ENCODE measurements at places on chromosomes 2 and 18. TPM values are rescaled to one million over a fixed set of nuclear protein-coding genes. Genes with fewer than 3 reads are reported as not detected.

The LYG1 gene
- 1.1 TPM for total RNA-seq

The SP140 gene
- 108 TPM for total RNA-seq

The XIRP2 gene
- total RNA-seq = not detected

The DNAJC27 gene
- total RNA-seq = 4.4 TPM

The LIMS3 gene
- total RNA-seq = 0.91 TPM

The C2orf72 gene
- total RNA-seq = not detected

The RIT2 gene
- not detected for total RNA-seq

DNA sequence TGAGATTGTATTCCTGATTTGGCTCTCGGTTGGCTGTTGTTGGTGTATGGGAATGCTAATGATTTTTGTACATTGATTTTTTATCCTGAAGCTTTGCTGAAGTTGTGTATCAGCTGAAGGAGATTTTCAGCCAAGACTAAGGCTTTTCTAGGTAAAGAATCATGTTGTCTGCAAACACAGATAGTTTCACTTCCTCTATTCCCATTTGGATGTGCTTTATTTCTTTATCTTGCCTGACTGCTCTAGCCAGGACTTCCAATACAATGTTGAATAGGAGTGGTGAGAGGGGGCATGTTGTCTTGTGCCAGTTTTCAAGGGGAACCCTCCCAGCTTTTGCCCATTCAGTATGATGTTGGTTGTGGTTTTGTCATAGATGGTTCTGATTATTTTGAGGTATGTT is 90.4 kb downstream of the CYP26B1 start:
- H3K4me1 ChIP-seq = no peaks in the 10 kb centered on the region
- no peak overlapping the region for H3K27ac ChIP-seq
- no peak for DNase-seq
- no peaks in the 10 kb centered on the region for H3K36me3 ChIP-seq

- no peaks in the 10 kb centered on the region for H3K27me3 ChIP-seq
- no peak overlapping the region for H3K27ac ChIP-seq
- H3K4me3 ChIP-seq = no peak overlapping the region
- H3K36me3 ChIP-seq = no peaks in the 10 kb centered on the region
These were observed 305.4 kb downstream of the LPIN1 start for GRCh38 chr2:12051831-12052230.

- H3K4me1 ChIP-seq = no peaks in the 10 kb centered on the region
- H3K4me3 ChIP-seq = no peak overlapping the region
- no peak for DNase-seq
- no peaks in the 10 kb centered on the region for H3K36me3 ChIP-seq
- H3K27me3 ChIP-seq = no peaks in the 10 kb centered on the region
- H3K27ac ChIP-seq = no peak overlapping the region
These were observed 170.6 kb downstream of the SLC8A1 start for GRCh38 chr2:40281021-40281940.

GRCh38 chr2:1253629-1254028 is 159.6 kb upstream of the TPO start:
- H3K27me3 ChIP-seq = no peaks in the 10 kb centered on the region
- no peak for DNase-seq
- no peak overlapping the region for H3K27ac ChIP-seq
- H3K4me1 ChIP-seq = no peaks in the 10 kb centered on the region
- no peaks in the 10 kb centered on the region for H3K36me3 ChIP-seq
- no peak overlapping the region for H3K4me3 ChIP-seq

DNA sequence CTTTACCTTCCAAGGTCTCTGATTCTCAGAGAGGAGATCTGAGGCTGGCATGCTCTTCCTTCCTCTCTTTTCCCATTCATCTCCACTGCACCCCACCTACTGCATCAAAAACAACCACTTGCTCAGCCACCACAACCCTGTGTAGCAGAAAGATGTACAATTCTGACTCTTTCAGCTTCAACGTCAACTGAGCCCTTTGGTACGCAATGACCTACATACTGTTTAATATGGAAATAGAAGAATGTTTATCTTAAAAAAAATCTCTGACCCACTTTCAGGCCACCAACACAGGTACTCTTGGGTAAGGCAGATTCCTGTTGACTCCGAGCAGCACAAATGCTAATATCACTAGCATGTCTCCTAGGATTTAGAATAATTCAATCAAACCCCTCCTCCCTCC is 76.2 kb upstream of the AFF3 start:
- no peak for DNase-seq
- H3K27ac ChIP-seq = no peak overlapping the region
- H3K4me3 ChIP-seq = no peak overlapping the region
- H3K4me1 ChIP-seq = no peaks in the 10 kb centered on the region
- H3K36me3 ChIP-seq = no peaks in the 10 kb centered on the region
- H3K27me3 ChIP-seq = no peaks in the 10 kb centered on the region

DNA sequence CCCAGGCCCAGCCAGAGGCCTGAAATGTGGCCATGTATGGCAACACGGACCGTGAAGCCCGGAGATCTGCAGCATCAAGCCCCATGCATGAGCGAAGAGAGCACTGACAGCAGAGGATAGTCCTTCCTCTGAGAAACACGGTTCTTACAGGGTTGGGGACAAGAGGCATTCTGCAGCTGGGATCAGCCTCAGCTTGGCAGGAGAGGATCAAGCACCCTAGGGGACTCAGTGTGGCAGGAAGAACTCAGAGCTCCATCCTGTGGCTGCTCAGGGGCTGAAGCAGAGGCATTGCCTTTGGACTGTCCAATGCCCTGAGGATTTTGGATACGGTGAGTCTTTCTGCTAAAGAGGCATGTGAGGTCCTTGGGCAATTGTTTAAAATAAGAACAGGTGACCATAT is 368.7 kb downstream of the ZNF516 start:
- DNase-seq = no peak
- no peak overlapping the region for H3K4me3 ChIP-seq
- H3K36me3 ChIP-seq = no peaks in the 10 kb centered on the region
- H3K4me1 ChIP-seq = no peaks in the 10 kb centered on the region
- H3K27ac ChIP-seq = no peak overlapping the region

GRCh38 chr18:63342206-63342605 is 22.6 kb upstream of the BCL2 start:
- peaks cover 10% of the 10 kb centered on the region for H3K36me3 ChIP-seq
- H3K4me1 ChIP-seq = no peaks in the 10 kb centered on the region
- H3K4me3 ChIP-seq = no peak overlapping the region

DNA sequence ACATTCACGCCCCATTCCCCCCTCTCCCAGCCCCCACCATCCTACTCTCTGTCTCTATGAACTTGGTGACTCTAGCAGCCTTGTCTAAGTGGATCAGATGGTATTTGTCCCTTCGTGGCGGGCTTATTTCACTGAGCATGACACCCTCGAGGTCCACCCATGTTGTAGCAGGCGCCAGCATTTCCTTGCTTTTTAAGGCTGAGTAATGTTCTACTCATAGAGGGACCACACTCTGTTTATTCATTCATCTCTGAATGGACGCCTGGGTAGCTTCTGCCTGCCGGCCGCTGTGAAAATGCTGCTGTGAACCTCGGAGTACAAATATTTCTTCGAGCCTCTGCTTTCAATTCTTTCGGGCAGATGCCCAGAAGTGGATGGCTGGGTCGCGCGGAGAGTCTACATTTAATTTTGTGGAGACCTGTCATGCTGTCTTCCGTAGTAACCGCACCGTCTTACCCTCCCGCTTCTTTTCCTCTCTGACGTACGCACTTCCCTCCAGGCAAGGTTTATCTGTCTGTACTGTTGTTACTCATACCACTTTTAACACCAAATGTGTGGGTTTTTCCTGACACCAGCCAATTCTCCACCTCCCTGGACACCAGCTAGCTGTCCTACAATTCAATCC is 5.6 kb downstream of the CROCC2 start:
- no peak overlapping the region for H3K4me3 ChIP-seq
- no peaks in the 10 kb centered on the region for H3K36me3 ChIP-seq
- H3K4me1 ChIP-seq = no peaks in the 10 kb centered on the region
- H3K27ac ChIP-seq = no peak overlapping the region
- H3K27me3 ChIP-seq = no peaks in the 10 kb centered on the region

DNA sequence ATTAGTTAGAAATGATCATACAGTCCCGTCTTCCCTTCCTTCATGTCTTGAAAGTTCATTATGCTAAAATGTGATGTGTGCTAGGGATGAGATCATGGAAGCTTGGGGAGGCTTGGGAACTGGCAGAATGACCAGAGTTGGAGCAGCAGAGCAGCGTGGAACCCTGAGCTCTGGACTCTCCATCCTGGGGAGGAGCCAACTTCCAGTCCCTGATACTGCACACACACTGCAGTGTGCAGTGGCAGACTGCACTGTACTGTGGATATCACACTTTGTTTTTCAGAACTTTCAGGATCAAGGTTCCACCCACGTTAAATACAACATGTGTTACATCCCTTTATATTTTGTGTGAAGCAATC is 27.3 kb upstream of the GREB1 start:
- H3K27me3 ChIP-seq = no peaks in the 10 kb centered on the region
- H3K4me3 ChIP-seq = no peak overlapping the region
- DNase-seq = no peak
- H3K27ac ChIP-seq = no peak overlapping the region
- H3K36me3 ChIP-seq = no peaks in the 10 kb centered on the region
- no peaks in the 10 kb centered on the region for H3K4me1 ChIP-seq

GRCh38 chr2:149076863-149077412 is 38.4 kb downstream of the LYPD6B start:
- H3K27ac ChIP-seq = no peak overlapping the region
- no peaks in the 10 kb centered on the region for H3K36me3 ChIP-seq
- H3K27me3 ChIP-seq = no peaks in the 10 kb centered on the region
- no peak for DNase-seq
- H3K4me3 ChIP-seq = no peak overlapping the region

DNA sequence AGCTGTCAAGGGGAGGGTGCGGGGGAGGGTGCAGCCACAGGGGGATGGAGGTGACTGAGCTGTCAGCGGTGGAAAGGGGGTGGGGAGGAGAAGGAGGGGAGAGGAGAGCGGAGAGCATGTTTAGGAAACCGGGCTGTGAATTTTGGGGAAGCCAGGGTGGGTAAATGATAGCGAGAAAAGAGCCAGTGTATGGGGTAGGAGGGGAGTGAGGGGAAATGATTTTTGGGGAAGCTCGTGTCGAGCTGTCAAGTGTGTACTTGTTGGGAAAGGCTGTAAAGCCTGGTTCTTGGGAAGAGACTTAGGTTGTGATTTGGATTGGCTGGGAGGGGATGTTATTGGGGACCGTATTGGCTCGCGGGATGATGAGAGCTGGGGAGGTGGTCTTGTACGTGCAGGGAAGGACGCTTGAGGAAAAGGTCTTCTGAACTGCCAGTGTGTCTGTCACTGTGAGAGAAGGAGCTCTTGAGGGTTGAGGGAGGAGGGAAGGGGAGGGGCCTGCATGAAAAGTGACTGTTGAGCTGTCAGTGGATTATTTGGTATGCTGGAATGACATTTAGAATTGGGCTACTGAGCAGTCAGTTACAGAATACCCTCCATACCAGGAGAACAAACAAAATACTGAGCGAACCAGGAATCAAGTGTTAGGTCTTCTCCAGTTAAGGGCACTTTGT is 1.0 kb downstream of the UBR3 start:
- peak overlapping the region; percentile 83 for H3K4me3 ChIP-seq
- H3K27me3 ChIP-seq = no peaks in the 10 kb centered on the region
- H3K27ac ChIP-seq = peak overlapping the region; percentile 44
- H3K36me3 ChIP-seq = no peaks in the 10 kb centered on the region

DNA sequence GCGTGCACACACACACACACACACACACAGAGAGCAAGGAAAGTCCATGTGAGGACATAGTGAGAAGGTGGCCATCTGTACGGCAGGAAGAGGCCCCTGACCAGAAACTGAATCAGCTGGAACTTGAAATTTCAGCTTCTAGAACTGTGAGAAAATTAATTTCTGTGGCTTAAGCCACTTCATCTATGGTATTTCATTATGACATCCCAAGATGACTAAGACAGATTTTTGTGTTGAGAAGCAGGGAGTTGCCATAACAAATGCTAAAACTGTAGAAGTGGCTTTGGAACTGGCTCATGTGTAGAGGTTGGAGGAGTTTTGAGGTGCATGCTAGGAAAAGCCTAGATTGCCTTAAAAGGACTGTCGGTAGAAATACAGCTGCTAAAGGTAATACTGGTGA is 63.4 kb upstream of the ZBTB7C start:
- no peaks in the 10 kb centered on the region for H3K27me3 ChIP-seq
- no peak overlapping the region for H3K27ac ChIP-seq
- no peak overlapping the region for H3K4me3 ChIP-seq
- no peaks in the 10 kb centered on the region for H3K4me1 ChIP-seq
- H3K36me3 ChIP-seq = no peaks in the 10 kb centered on the region

- H3K36me3 ChIP-seq = no peaks in the 10 kb centered on the region
- DNase-seq = no peak
- no peak overlapping the region for H3K4me3 ChIP-seq
These were observed 6.8 kb upstream of the LRRTM1 start for GRCh38 chr2:80311304-80311703.

GRCh38 chr2:168375195-168375798 is 80.8 kb upstream of the CERS6 start:
- no peak overlapping the region for H3K27ac ChIP-seq
- H3K27me3 ChIP-seq = no peaks in the 10 kb centered on the region
- no peak for DNase-seq
- no peak overlapping the region for H3K4me3 ChIP-seq
- peaks cover 20% of the 10 kb centered on the region for H3K4me1 ChIP-seq

DNA sequence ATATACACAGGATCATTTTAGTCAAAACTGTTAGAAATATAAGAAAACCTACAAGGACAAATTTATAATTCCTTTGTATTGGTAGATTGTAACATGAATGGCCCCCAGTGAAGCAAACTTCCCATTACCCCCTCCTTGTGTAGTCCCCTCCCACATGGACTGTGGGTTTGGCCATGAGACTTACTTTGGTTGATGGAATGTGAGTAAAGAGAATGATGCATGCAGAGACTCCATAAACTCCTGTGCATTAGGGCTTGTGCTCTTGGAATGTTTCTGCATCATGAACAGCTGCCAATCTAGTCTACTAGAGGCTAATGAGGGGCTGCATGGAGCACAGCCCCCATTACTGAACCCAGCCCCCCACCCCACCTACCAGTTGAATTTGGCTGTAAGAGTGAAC is 8.3 kb upstream of the TGFA start:
- no peak overlapping the region for H3K4me3 ChIP-seq
- no peaks in the 10 kb centered on the region for H3K36me3 ChIP-seq
- H3K4me1 ChIP-seq = no peaks in the 10 kb centered on the region

GRCh38 chr2:159140070-159140769 is 146.3 kb downstream of the WDSUB1 start:
- peaks cover 10% of the 10 kb centered on the region for H3K4me1 ChIP-seq
- no peaks in the 10 kb centered on the region for H3K36me3 ChIP-seq

DNA sequence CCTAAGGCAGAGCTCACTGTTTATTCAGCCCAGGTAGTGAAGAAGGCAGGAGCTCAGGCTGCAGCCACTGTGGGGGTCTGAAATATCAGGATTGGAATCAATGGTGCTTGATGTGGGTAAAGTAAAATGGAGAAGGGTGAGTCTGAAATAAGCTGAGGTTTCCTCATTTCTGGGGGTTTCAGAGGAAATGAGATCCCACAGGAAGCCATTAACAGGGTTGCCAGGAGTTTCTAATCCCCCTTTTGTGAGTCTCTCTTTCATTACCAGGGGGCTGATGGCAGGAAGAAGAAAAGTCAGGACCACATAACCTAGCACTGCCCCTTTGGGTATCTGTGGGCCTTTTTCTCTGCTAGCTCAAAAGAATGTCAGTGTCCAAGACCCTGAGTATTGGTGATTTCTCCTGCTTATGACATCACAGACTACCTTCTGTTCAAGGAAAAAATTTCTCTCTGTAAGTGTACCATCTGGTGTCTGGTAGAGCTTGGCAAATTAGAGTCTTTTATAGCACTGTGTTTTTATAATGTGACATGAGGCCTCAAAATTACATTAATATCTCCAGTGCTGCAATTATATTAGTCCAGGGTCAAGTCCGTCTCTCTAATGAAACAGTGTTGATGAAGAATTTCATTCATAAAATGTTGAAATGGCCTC is 56.0 kb downstream of the LBH start:
- DNase-seq = no peak
- H3K4me1 ChIP-seq = peaks cover 19% of the 10 kb centered on the region
- no peak overlapping the region for H3K27ac ChIP-seq
- H3K36me3 ChIP-seq = no peaks in the 10 kb centered on the region
- H3K4me3 ChIP-seq = no peak overlapping the region
